Suppressor macrophage treated with lipopolysaccharide for 4 hours (primary cell): ENCODE measurements at places on chromosomes 7 and 10.
A peak's percentile ranks its signal among the peaks of the same experiment; 100 is the strongest.

- DNase-seq, result no peak
Observed at GRCh38 chr10:8102708-8103401, 48.4 kb downstream of the GATA3 start.

GRCh38 chr7:11221984-11222383 lies 248.3 kb downstream of the PHF14 start:
- peak; percentile 39 for DNase-seq

GRCh38 chr10:113057948-113058522 lies 108.0 kb downstream of the TCF7L2 start:
- no peak for DNase-seq

- no peak for DNase-seq
Observed at GRCh38 chr7:112023282-112023681, 182.9 kb downstream of the DOCK4 start.

DNA sequence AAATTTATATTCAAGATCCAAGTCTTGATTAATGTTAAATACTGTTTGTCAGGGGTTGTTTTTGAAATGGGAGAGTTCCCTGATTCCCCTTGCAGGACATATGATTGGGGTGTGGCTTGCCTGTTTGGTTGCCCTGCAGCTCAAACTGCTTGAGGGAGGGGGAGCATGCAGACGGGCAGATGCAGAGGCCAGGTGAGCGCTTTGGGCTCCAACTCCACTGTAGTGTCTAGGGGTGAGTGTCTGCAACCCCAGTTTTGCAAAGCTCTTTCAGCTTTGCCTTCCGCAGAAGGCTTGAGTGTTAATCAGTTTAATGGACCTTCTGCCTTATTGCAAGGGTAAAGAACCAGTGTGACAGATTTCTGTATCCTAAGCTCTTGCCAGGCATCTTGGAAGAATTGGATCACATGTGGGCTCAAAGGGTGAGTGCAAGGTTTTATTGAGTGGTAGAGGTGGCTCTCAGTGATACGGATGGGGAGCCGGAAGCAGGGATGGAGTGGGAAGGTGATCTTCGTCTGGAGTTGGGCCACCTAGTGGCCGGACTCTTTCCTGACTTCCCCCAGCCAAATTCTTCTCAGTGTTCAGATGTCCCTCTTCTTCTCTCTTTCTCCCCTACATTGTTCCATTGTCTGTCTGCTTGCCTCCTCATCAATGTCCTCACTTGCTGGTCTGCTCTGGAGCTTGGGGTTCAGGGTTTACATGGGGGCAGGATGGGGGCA lies 479.7 kb downstream of the ATRNL1 start:
- DNase-seq, result no peak

GRCh38 chr10:95277201-95277570 lies 13.6 kb downstream of the PDLIM1 start:
- DNase-seq, result no peak

- DNase-seq, result no peak
Observed at GRCh38 chr7:80895056-80895455, 23.8 kb downstream of the SEMA3C start.

- DNase-seq, result no peak
Observed at GRCh38 chr10:99339077-99339476, 9.9 kb downstream of the CNNM1 start.

DNA sequence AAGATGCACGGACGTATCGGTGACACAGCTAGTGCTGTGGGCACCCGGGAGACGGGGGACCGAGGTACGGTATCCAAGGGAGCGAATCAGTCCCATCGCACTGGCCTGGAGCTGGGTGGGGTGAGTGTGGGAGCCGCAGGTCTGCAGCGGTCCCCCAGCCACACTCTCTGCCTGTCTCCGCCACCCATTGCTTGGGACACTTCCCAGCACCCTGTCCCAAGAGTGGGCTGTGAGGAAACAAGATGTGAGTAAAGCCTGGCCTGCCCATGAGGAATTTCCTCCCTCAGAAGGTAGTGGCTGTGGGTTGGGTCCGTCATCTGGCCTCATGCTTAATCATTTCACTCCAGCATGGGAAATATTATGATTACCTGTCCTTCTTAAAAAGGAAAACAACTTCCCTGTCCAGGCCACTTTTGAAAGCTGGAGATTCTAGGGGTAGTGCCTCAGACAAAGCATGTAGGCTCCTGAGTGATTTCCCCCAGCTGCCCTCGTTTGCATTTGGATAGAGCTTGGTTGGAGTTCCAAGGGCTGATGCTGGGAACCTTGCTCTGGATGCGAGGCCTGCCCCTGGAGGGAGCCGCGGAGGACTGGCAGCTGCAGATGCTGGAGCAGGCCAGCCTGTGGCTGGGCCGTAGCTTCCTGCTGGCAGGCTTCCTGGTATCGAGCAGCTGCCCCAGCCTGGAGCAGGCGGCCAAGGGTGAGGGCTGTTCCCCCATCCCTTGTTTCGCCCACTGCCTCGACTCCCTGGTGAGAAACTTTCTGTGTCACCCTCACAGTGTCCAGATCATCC lies 6.2 kb upstream of the ACTR3C start:
- no peak for DNase-seq

DNA sequence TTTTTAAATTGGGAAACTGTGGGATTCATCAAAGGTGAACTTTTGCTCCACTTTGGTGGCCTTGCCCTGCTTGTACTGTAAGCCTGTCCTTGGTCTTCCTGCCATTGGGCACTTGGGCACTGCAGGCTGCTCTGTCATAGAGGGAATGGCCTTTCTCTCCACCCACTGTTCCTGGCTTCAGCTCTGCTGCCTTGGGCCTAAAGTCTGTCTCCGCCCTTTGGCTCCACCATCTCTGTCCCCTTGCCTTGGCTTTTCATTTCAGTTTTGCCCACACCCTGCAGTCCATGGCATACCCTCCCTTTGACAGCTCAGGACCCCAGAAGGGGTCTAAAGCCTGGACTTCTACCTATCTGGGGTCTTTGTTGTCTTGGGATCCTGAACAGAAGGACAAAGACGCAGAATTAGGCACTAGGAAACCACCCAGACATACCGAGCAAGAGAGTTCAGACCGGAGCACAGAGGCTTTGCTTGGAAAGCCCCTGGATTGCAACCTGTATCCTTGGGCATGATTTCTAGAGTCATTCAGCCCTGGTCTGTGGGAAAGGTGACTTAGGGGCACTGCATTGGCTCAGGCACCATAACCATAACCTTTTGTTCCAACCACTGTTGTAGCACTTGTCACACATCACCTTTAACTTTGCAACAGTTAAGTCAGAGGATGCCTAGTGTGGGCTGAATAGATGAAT lies 5.2 kb upstream of the ARHGAP22 start:
- no peak for DNase-seq

DNA sequence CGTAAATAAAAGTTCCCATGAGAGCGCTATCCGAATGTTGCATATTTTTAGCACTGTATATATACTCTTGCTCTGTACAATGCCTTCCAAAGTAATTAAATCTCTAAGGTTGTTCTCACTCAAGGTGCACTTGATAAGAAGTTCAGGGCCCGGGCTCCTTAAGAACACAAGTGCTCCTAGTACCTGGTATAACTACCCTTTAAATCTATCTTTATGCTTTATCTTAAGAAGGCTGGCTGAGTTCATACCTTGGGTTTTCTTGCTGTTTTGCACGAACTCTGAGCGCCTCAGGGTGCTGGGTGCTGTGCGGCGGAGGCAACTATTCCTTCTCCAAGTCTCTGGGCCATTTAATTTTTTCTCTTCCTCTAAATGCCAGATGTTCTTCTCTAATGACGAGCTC lies 80.4 kb downstream of the DNMBP start:
- DNase-seq, result no peak

DNA sequence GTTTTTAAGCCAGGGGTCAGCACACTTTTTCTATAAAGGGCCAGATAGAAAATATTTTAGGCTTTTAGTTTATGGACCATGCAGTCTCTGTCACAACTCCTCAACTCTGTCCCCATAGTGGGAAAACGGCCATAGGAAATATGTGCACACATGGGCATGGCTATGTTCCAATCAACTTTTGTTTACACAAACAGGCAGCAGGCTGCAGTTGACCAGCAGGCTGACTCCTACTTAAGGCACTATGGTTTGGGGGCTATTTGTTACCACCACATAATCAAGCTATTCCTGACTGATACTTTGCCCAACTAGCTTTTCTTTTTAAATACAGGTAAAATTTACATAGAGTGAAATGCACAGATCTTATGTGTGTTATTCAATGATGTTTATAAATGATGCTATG lies 362.4 kb downstream of the LRMDA start:
- DNase-seq, result no peak

DNA sequence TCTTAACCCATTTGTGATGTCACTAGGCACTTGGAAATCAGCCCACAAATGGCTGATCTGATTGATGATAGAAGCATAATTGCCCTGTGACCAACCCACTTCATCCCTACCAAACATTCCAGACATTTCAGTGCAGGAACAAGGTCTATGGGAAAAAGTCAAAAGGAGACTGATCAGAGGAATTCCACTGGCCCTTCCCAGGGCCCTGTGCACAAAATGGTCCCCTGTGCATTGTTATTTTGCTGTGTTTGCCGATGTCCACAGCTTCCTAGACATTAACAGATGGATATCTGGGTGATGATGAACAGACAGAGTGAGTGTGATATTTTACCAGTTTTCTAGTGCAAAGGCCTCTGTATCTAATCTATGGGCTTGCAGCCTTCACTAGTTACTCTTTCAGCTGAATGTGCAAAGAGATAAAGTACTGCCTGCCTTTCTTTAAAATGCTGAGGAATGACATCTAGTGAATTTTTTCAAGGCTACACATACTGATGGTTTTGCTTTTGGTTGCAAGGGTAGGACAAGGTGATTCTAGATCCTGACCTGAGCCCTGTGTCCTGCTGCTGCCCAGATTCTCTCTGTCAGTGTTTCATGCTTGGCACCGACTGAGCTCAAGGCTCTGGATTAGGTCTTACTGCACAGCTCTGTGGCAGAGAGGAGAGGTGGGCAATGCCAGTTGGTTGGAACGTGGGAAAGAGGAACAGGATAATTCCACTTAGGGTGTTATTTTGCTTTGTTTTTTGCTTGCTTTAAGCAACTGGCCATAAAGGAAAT lies 55.4 kb downstream of the CALD1 start:
- no peak for DNase-seq

- peak; percentile 49 for DNase-seq
Observed at GRCh38 chr10:113033991-113034390, 83.9 kb downstream of the TCF7L2 start.

GRCh38 chr7:2106924-2107323 lies 125.8 kb downstream of the MAD1L1 start:
- no peak for DNase-seq

DNA sequence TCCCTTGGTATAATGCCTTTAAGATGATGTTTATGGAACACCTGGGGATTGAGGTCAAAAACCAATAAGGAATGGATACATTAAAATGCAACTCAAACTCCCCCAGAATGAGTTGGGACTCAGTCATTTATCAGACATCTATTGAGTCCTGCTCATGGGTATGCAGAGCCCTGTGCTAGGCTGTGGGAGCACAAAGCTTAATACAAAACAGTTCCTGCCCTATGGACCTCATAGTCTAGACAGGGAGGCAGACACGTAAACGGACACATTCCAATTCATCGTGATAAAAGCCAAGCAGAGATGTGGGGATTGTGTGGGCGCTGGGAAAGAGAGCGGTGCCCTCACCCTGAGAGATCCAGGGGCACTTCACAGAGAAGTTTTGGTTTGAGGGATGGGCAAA lies 181.7 kb downstream of the PTEN start:
- no peak for DNase-seq

- no peak for DNase-seq
Observed at GRCh38 chr7:97002555-97003261, 2.6 kb upstream of the DLX6 start.

DNA sequence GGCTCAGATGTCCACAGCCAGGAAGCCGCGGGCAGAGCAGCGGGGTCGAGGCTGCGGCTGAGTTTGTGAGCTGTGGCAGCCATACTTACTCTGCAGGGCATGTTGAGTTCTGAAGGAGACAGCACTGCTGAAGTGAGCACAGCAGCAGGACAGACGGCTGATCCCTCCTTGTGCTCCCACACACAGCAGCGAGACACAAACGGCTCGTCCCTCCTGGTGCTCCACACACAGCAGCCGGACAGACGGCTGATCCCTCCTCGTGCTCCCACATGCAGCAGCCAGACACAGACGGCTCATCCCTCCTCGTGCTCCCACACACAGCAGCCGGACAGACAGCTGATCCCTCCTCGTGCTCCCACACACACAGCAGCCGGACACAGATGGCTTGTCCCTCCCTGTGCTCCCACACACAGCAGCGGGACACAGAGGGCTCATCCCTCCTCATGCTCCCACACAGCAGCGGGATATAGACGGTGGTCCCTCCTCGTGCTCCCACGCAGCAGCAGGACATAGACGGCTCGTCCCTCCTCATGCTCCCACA lies 305.1 kb downstream of the PTPRN2 start:
- no peak for DNase-seq

DNA sequence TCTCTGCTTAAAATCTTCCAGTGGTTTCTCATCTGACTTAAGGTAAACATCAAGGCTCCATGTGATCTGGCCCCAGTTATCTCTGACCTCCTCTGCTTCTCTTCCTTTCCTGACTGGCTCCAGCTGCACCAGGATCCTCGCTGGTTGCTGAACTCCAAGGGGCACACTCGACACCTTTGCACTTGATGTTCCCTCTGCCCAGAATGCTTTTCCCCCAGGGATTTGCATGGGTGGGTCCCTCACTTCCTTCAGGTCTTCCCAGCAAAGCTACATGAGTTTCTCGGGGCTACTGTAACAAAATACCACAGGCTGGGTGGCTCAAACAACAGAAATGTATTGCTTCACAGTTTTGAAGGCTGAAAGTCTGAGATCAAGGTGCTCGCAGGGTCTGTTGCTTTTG lies 166.0 kb upstream of the CDCA7L start:
- no peak for DNase-seq

- DNase-seq, result no peak
Observed at GRCh38 chr7:42167631-42168236, 69.3 kb downstream of the GLI3 start.

DNA sequence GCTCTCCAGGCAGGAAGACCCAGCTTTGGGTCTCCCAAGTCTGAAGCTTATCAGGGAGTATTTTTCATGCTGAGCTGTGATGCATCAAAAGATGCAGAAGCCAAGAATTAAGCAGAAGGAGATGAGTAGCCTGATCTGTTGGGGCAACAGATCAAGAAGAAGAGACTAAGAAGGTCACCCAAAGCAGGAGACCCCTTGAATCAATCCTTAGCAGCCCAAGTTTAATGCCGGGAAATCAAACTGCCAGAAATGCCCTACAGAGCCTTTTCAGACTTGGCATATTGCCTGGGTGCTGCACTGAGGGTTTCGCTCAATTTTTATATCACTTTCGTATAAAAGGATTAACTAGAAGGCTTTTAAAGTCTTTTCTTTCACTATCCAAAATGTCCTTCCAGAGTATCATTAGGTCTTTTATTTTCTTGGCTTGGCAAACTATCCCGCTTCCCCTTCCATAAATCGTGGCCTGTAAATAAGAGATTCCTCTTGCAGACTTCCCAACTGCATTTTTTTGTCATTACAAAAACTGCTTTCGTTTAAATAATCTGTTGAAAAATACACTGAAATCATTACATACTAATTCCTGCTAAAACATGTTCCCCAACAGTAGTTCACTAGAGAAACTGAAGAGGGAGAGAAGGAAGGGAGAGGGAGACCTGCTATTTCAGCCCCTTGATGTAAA lies 49.0 kb upstream of the STK17A start:
- no peak for DNase-seq

GRCh38 chr7:130242198-130243014 lies 24.3 kb upstream of the CPA2 start:
- DNase-seq, result peak; percentile 63

GRCh38 chr7:133121175-133121844 lies 39.4 kb upstream of the CHCHD3 start:
- no peak for DNase-seq

- DNase-seq, result no peak
Observed at GRCh38 chr10:104582602-104582951, 58.5 kb upstream of the SORCS3 start.
